ENCODE measurements at places on chromosomes 12 and 14. TPM values are rescaled to one million over a fixed set of nuclear protein-coding genes. Genes with fewer than 3 reads are reported as not detected.
A peak's percentile ranks its signal among the peaks of the same experiment; 100 is the strongest.

DNA sequence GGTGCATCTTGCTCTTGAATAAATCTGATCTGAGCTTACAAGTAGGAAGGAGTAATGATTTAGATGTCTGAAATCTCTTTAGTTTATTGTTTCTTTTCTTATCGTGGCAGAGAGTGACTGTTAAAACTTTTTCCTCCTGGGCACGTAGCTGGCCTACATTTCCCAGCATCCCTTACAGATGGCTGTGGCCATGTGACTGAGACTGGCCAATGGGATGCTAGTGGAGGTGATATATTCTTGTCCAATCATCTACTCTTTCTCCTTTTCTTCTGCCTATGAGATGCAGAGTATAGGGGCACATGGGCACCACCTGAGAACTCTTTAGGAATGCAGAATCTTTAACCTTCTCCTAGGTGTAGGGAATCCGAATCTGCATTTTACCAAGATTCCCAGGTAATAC lies 237.3 kb downstream of the RGS6 start:
- peak; percentile 44 for DNase-seq

DNA sequence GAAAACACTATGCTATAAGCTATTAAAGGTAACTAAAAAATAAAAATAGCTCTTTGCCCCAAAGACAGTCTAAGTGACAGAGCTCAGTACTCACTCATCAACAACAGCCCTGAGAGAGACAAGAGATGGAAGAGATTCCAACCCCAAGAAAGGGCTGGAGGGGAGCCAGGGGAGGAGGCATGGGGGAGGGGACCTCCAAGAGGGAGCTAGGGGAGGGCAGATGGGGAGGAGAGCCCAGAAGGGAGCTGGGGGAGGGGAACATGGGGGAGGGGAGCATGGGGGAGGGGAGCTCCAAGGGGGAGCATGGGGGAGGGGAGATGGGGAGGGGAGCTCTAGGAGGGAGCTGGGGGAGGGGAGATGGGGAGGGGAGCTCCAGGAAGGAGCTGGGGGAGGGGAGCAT lies 7.7 kb downstream of the SSH1 start:
- no peak for DNase-seq

GRCh38 chr14:51957950-51958349 lies 31.4 kb upstream of the RTRAF start:
- DNase-seq, result no peak

- peak; percentile 32 for DNase-seq
These were observed 1086.5 kb downstream of the SLC6A15 start for GRCh38 chr12:83826112-83826511.

GRCh38 chr12:46572644-46573346 lies 200.2 kb upstream of the SLC38A2 start:
- no peak for DNase-seq

- peak; percentile 95 for DNase-seq
These were observed 17.1 kb downstream of the POMT2 start for GRCh38 chr14:77303417-77304156.

- DNase-seq, result no peak
These were observed 673 bp downstream of the BEGAIN start for GRCh38 chr14:100586403-100587085.

DNA sequence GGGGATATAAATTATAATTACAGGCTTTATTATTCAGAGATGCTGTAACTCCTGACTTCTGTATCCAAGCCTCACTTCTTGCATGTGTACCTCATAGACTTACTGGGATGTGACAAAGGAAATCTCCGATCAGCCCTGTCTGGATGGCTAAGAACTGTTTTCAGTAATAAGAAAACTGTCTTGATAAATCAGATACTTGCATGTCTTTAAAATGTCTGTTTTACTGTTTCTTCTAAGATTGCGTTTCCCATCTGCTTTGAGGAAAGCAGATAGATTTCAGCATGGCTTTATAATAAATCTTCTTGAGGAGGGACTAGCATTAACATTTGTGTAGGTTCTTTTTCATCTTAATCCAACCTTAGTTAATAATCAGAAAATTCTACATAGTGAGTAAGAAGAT lies 395.9 kb downstream of the EGLN3 start:
- DNase-seq, result no peak

DNA sequence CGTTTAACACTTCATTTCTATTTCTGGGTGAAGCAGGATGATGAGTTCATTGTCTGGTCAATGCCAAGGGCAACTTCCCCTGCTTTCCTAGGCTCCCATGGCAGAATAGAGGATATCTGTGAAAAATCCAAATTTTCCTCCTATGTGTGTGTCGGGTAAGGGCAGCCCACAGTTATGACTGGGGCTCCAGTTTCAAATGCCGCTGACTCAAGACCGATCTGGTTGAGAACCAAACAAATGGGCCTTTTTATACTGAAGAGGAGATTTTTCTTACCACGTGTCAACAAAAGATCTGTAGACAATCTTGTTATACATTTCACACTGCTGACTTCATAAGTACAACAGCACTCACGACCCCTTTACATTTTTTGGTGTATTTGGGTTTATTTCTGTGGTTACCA lies 120.8 kb downstream of the CHST11 start:
- DNase-seq, result peak; percentile 86

DNA sequence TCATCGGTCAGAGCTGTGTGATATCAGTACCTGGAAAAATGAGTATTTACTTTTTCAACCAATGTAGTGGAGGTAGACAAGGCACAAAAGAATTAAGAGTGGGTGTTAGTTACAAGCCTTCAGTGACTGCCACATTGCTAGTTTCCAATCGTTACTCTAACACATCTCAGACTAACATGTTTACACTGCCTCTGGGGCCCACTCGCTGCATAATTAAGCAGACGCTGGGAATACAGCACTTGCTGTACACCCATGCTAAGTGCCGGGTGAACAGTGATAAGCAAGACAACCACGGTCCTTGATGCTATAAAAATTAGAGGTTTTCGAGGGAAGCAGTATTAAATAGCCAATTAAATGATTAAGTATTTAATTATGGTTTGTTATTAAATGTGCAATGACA lies 1147.6 kb downstream of the AACS start:
- DNase-seq, result no peak

DNA sequence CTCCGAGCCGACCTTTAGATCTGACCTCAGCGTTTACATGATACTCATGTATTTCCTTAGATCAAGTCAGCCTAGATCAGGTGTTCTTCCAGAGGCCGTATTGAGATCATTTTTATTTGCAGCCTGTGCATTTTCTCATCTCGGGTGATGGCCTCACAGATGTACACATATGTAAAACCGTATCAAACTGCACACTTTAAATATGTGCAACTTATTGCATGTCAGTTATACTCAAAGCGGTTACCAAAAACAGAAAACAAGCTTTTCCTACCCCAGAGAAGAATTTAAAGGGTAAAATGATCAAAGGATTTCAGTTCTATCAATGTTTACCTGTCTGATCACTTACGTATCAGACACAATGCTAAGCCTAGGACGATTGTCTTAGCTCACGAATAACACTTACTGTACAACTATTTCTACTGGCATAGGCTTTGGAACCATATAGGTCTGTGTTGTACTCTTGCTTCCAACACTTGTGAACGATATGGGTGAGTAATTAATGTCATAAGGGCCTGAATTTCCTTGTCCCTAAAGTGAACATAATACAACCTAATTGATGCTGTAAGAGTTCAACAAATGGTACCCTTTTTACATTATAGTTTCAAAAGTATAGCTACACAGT lies 628 bp upstream of the LLPH start:
- no peak for DNase-seq

DNA sequence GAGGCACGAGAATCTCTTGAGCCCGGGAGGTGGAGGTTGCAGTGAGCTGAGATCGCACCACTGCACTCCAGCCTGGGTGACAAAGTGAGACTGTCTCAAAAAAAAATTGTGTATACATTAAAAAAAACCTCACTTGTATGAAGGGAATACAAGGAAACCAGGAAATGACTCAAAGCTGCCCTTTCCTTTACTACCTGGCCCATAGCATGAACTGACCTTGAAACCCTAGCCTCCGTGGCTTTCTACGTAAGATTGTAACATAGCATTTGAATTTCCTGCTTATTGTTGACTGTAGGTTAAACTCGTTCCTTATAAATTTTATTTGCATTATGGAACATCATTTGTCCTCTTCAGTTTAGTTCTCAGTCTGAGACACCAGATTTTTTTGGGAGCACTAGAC lies 9.1 kb upstream of the DDX47 start:
- DNase-seq, result peak; percentile 93

- no peak for DNase-seq
These were observed 37.0 kb downstream of the BTG1 start for GRCh38 chr12:92108651-92109050.

DNA sequence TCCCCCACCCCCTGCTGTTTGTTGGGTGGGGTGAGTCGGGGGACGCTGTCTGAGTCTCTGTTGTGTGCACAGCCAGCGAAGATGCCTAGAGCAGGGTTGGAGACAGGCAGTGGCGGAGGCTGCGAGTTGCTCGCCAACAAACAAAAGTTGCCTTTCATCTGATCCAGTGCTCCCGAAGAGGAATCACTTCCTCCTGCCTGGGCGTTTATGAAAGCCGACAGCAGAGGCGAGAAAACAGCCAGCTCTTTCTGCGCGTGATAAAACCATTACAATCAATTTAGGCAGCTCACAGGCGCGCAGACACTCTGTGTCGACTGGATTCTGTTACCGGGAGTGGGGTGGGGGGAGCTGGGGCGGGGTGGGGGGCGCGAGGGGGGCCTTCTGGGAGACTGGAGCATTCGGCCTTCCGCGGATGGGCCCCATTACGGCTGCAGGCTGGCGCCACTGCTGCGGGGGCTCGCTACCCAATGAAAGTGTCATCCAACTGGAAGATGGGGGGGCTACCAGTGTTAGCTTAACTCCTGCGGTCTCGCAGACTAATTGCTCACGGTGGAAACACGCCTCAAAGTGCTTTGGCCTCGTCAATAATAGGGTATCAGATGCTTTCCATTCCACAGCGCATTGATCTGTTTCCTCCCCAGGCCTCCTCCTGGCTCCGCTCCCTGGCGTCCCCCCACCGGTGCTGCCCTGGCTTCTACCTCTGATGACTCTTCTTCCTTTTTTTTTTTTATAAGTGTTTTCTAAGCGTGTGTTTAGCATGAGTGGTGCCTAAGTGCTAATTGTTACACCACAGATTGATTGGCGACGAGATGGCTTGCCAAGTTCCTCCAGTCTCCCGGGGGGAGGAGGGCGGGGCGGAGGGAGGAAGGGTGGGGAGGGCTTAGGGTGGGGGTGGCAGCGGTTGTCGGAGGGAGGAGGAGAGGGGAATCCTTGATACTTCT lies 678.4 kb downstream of the MED13L start:
- DNase-seq, result no peak

DNA sequence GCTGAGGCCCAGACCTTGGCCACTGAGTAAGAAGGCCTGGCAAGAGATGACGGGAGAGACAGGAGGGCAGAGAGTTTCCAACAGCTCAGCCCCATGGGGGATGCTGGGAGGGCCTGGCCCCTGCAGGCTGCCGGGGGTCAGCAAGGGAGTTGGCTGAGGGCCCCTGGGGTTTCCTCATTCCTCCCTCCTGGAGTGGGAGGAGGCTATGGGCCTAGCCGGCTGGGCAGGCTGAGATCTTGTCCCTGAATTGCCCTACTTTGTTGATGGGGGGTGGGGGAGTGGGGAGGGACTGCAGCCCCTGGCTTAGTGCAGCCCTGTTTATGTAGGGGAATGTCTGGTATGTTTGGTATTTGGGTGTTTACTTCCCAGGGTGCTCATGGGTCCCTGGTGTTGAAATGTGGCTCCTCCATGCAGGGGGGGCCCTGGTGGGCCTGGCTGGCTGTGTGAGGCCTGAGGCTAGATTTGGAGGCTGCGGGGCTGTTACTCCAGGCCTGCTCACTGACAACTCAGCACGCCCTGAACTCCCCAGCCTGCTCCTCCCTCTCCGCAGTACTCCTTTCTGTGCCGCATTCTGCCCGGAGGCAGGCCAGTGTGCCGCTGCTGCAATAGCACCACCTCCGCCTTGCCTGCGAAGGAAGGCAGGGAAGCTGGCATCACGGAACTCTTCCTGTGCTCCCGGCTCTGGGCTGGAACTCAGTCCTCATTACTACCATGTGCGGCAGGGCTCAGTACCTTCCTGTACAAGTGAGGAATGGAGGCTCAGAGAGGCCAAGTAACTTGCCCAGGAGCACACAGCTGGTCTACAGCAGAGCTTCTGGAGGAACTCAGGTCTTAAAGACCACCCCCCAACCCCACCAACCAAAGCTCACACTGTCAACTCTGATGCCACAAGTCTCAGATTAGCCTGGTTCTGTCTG lies 25.3 kb downstream of the JDP2 start:
- no peak for DNase-seq

GRCh38 chr14:71138448-71139293 lies 231.4 kb downstream of the PCNX1 start:
- DNase-seq, result peak; percentile 61

DNA sequence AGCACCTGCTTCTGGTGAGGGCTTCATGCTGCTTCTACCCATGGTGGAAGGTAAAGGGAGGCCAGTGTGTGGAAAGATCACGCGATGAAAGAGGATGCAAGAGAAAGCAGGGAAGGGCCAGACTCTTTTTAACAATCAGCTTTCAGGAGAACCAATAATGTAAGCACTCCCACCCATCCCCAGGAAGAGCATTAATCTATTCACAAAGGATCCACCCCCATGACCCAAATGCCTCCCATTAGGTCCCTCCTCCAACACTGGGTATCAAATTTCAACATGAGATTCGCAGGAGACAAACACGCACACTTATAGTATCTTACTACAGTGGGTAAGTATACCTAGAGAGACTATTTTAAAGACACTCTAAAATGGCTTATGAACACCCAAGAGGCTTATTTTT lies 80.5 kb upstream of the TMCC3 start:
- DNase-seq, result no peak

- no peak for DNase-seq
These were observed 8.3 kb downstream of the CDKL1 start for GRCh38 chr14:50388256-50388931.

GRCh38 chr14:32443890-32444661 lies 115.0 kb downstream of the AKAP6 start:
- DNase-seq, result no peak

GRCh38 chr14:36221112-36221511 lies 44.6 kb upstream of the PTCSC3 start:
- DNase-seq, result no peak

DNA sequence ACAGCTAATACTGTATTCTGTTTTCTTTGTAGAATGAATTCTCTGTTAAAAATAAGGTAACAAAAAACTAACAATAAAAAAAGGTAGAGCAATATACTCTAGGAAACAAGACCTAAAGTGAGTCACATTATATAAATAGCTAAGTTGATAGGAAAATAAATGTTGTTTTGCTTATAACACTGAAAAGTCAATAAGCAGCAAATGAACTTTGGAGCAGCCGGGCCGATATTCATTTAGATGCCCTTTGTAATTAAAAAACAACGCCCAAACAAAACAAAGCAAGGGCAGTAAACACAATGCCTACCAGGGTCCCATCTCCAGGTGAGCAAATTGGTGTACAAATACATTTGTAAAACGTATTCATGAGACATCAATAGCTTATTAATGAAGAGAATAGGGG lies 227.6 kb upstream of the FOXN3 start:
- no peak for DNase-seq

- peak; percentile 92 for DNase-seq
These were observed 30.9 kb upstream of the IRF2BPL start for GRCh38 chr14:77059276-77059915.

GRCh38 chr12:131091413-131091975 lies 137.8 kb downstream of the ADGRD1 start:
- no peak for DNase-seq

The MOK gene
- 36.6 TPM for total RNA-seq

The SRGAP1 gene
- total RNA-seq, result 10.9 TPM

The NANOG gene
- total RNA-seq, result not detected

The MTHFD1 gene
- total RNA-seq, result 61.7 TPM

The NDRG2 gene
- total RNA-seq, result 13.1 TPM

The TNFAIP2 gene
- 17.6 TPM for total RNA-seq

The JKAMP gene
- 77.1 TPM for total RNA-seq

The MDP1 gene
- total RNA-seq, result 12.3 TPM

The RPL10L gene
- not detected for total RNA-seq

The TMEM260 gene
- 6.8 TPM for total RNA-seq

The C12orf50 gene
- total RNA-seq, result not detected

The POTEG gene
- 2.2 TPM for total RNA-seq

The IQSEC3 gene
- total RNA-seq, result not detected
